ENCODE measurements at places on chromosomes 12 and 14. TPM values are rescaled to one million over a fixed set of nuclear protein-coding genes. Genes with fewer than 3 reads are reported as not detected.
A peak's percentile ranks its signal among the peaks of the same experiment; 100 is the strongest.

- H3K4me1 ChIP-seq, result peaks cover 5% of the 10 kb centered on the region
- H3K36me3 ChIP-seq, result peaks cover 18% of the 10 kb centered on the region
- DNase-seq, result no peak
- no peak overlapping the region for H3K4me3 ChIP-seq
These were observed 41.6 kb downstream of the CHST11 start for GRCh38 chr12:104498211-104498801.

- peak; percentile 51 for DNase-seq
- H3K27me3 ChIP-seq, result no peaks in the 10 kb centered on the region
- peaks cover 15% of the 10 kb centered on the region for H3K4me1 ChIP-seq
- H3K36me3 ChIP-seq, result no peaks in the 10 kb centered on the region
- H3K4me3 ChIP-seq, result no peak overlapping the region
These were observed 227.3 kb downstream of the KTN1 start for GRCh38 chr14:55807053-55807880.

DNA sequence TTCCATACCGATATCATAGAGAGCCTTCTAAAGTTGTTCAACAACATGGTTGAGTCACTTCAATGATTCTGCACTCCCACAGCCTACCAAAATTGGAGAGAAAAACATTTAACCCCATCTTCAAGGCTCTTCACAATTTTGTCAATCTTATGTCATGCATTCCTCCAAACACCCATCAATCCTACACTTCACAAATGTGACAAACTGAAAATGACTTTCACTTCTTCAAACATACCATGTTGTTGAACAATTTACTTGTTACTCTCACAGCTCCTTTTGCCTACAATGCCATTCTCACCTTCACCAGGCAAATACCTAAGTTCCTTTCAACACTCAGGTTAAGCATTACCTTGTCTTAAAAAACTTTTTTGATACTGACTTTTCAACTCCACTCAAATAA, 88.0 kb downstream of the OSBPL8 start:
- H3K36me3 ChIP-seq, result no peaks in the 10 kb centered on the region
- H3K27me3 ChIP-seq, result no peaks in the 10 kb centered on the region
- peaks cover 23% of the 10 kb centered on the region for H3K4me1 ChIP-seq
- H3K4me3 ChIP-seq, result no peak overlapping the region

The ASPG gene
- total RNA-seq, result not detected

The OR6C76 gene
- total RNA-seq, result not detected

The IKZF4 gene
- total RNA-seq, result 16.0 TPM

Measured in K562 (cell line).